ENCODE measurements at places on chromosomes 6 and 20.
A peak's percentile ranks its signal among the peaks of the same experiment; 100 is the strongest.

- DNase-seq = no peak
Observed at GRCh38 chr20:62943396-62943795, 5.4 kb downstream of the GID8 start.

DNA sequence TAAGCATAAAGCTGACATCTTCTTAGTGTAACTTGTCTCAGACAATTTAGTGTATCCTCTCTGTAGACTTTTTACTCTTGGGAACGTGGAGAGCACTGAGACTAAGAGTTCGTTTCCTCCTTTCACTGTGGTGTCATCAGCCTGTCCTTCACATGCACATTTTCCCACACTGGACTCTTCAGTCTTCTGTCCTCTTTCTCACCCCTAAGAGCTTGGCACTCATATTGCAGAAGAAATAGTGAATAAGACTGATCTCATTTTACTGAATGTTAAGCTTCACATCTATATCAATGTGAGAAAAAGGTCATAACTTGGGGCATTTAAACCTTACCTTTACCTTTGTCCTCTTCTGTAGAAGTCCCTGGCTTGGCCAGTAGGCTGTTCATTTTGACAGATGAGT, 25.6 kb downstream of the FUCA2 start:
- no peak for DNase-seq

DNA sequence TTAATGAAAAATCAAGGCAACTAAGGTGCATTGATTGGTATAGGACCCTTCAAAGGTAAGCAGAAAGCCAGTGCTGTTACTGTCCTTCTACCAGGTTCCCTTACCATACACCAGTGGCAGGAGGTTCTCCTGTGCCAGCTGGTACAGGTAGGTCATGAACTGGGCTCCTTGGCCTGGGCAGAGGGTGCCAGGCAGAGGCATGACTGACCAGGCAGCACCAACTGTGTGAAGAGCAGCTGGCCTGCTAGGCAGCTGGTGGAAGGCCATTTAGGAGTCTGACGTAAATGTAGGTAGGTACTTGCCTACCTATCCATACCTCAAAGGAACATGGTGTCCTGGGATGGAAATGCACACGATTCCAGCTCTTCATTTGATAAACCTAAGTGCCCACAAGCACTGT, 23.3 kb downstream of the PCNA start:
- no peak for DNase-seq

- DNase-seq = no peak
Observed at GRCh38 chr20:59579404-59580145, 24.8 kb upstream of the PHACTR3 start.

GRCh38 chr6:45681860-45682511, 304.3 kb upstream of the SUPT3H start:
- no peak for DNase-seq

DNA sequence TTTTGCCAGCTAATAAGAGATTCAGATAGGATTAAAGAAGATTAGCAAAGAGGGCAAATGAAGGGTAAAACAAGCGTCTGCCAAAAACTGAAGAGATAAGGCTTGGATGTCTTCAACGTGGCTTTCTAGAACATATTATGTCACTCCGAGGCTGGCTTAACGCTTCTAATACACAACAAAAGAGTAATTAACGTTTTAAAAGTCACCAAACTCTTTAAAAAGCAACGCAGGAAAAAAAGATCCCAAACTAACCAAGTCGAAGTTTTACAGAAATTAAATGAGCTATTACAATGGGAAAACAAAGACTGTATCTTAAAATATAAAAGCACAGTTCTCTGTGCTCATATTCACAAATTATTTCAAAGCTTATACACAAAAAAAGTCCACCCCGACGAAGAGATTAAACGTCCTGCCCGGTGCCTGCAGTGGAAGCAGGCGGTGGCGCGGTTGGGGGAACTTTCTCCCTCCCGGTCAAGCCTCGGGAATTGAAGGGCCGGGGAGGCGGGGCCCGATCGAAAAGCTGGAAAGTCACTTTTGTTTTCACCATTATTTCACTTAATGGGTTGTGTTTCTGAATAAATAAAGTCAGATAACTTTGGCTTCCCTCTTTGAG, 1.2 kb downstream of the MAK start:
- DNase-seq = no peak

- peak; percentile 32 for DNase-seq
Observed at GRCh38 chr6:112281821-112282615, 27.7 kb upstream of the LAMA4 start.

DNA sequence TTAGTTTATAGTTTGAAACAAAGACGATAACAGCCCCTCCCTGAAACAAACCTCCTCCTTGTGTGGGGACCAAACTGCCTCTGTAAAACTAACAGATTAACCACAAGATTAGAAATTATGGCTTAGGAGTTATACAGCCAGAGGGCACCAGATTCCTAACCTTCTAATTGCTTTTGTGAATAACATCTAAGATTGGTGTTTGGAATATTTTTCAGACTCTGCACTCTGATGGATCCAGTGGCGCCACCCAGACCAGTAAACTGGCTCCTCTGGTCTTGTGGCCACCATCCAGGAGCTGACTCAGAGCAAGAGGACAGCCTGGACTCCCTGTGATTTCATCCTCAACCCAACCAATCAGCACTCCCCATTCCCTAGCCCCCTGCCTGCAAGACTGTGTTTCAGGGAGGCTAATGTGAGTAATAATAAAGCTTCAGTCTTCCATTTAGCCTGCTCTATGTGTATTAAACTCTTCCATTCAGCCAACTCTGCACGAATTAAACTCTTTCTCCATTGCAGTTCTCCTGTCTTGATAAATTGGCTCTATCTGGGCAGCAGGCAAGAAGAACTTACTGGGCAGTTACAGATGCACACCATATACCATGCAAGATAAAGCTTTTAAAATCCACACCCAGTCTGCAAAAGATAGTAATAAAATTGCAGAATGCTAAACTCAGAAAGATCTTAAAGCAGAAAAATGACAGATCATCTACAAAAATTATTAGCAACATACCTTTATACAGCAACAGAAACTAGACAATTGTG, 58.5 kb upstream of the SLC22A16 start:
- no peak for DNase-seq

GRCh38 chr20:41509316-41510200, 108.6 kb downstream of the CHD6 start:
- DNase-seq = no peak

DNA sequence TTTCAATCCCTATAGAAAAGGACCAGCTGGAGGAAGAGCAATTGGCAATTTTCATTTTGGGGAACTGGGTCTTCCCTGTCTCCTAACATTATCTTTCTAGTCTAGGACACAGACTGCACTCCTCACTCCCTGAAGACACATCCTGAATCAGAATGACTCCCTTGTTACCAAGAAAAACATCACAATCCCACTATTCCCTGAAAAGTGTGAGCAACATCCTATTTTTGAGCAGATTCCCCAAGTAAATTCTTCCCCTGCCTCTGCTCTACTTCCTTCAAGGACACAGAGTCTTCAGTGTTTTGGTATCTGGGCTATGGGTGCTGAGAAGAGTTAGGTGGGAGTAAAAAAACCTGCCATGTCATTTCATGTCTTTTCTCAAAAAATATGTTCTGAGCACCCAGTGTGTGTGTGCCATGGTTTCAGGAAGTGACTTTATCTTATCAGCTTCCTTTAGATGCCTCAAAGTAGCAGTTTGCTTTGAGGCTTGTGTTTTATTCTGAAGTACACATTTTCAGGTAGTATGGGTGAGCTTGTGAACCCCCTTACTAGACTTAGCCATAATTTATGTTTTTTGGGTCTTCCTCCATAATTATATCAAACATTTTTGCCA, 12.4 kb downstream of the LAMA4 start:
- no peak for DNase-seq

GRCh38 chr6:52790861-52791260, 12.8 kb downstream of the GSTA1 start:
- DNase-seq = no peak

DNA sequence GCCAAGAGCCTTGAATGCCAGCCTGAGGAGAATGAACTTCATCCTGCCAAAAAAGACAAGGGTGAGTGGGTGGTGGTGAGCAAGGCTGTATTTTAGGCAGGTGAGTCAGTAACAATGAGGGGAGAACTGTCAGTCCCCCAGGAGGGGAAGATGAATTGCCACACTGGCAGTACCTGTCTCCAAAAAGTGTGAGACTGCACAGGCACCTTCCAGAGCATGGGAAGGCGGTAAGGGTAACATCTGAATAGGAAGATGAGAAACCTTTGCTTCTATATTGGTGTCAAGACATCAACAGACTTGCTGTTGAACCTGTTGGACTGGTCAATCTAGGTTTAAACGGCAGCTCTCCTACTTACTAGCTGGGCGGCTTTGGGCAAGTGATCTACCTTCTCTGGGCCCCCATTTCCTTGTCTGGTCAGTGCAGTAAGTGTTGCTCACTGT, 30.9 kb downstream of the STK35 start:
- DNase-seq = no peak

- DNase-seq = no peak
Observed at GRCh38 chr6:133637436-133637835, 251.5 kb upstream of the TCF21 start.

DNA sequence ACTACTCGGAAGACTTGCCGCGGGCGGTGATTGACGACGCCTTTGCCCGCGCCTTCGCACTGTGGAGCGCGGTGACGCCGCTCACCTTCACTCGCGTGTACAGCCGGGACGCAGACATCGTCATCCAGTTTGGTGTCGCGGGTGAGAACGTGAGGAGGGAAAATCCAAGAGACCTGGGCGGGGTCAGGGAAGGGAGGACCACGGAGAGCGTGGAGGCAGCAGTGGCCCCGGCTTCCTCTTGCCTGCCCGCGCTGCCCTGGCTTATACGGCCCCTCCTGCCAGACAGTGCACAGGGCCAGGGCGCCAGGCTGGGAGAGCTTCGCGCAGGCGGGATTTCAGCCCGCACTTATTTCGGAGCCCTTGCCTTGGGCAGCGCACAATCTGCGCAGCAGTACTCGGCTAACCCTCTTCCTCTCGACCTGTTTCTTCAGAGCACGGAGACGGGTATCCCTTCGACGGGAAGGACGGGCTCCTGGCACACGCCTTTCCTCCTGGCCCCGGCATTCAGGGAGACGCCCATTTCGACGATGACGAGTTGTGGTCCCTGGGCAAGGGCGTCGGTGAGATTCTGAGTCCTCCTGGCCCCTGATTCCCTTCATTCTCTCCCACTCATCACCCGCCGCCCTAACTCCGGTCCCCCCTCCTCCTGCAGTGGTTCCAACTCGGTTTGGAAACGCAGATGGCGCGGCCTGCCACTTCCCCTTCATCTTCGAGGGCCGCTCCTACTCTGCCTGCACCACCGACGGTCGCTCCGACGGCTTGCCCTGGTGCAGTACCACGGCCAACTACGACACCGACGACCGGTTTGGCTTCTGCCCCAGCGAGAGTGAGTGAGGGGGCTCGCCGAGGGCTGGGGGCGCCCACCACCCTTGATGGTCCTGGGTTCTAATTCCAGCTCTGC, 2.0 kb downstream of the MMP9 start:
- DNase-seq = no peak

DNA sequence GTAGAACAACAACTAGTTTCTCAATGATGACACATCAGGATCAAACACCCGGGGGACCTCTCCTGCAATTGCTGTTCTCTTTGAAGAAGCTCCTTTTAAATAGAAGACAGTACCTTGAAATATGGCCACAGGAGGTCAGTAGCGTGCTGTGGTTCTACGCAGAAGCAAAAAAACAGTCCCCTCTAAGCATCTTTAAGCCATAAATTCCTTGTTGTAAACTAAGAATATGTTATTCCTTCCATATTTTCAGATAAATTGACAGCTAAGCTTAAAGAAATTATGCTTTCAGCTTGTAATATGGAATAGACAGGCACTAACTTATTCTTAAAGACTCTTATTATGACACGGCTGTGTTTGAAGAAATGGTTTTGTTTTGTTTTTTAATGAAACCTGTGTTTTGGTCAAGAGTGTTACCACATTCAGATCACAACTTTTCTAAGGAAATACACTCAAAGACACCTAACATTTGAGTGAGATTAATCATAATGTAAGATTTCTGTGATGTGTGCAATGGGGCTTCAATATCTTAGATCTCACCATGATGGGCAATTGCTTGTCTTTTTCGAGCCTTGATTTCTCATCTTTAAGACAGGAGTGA, 49.7 kb upstream of the IL20RA start:
- DNase-seq = peak; percentile 67

- DNase-seq = no peak
Observed at GRCh38 chr20:36098364-36098763, 56.2 kb upstream of the EPB41L1 start.

DNA sequence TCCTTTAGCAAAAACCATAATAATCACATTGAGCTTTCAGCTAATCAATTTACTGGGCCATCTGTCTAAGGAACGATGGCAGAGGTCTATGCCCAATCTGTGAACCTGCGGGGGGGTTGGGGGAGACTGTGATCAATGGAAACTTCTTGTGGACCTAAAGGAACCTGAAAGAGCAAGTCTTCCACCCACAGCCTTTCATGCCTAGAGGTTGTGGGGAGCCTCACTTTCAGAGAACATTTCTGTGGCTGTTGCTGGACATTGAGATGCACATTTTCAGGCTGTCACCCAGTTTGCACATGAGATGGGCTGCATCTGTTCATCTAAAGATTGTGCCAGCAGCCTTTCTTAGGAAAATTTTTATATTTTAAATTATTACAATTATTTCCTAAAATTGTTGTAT, 310.0 kb upstream of the SPTLC3 start:
- DNase-seq = no peak

DNA sequence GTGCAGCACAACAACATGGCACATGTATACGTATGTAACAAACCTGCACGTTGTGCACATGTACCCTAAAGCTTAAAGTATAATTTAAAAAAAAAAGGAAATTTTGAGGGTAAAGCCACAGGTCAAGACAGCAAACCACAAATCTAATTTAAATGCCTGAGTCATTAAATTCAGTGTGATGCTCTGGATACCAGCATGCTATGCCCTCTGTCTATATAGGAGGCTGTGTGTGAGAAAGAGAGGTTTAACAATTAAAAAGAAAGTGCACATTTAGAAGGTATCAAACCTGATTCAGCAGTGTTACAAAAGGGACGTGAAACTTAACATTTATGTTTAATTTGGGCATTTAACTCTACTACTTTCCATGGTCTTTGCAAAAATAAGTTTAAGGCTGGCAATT, 276.3 kb downstream of the ADGRB3 start:
- no peak for DNase-seq
